ENCODE measurements at places on chromosomes 1 and 21.

GRCh38 chr1:157091668-157092273 lies 7.8 kb downstream of the ETV3L start:
- DNase-seq, result no peak

DNA sequence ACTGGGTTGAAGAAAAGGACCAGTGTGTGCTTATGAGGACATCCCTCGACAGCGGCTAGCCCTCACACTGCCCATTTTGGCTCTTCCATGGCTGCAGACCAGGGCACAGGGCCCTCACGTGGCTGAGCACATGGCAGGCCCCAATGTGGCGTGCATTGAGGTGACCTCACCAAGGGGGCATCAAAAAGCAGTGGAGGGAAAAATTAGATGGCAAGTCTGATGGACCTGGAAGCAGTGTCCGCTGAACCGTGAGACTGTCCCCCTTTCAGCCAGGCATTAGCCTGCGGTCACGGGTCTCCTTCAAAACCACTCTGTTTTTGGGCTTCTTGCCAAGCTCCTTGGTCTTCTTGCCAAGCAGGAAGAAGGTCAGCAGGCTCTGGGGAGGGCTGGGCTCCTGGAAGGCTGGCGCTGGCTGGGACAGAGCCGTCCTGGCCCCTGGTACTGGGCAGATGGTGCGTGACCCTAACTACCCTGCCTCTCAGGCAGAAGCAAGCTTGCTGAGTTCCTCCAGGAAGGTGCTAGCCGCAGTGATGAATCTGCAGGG lies 30.8 kb downstream of the TRIM67 start:
- no peak for DNase-seq

DNA sequence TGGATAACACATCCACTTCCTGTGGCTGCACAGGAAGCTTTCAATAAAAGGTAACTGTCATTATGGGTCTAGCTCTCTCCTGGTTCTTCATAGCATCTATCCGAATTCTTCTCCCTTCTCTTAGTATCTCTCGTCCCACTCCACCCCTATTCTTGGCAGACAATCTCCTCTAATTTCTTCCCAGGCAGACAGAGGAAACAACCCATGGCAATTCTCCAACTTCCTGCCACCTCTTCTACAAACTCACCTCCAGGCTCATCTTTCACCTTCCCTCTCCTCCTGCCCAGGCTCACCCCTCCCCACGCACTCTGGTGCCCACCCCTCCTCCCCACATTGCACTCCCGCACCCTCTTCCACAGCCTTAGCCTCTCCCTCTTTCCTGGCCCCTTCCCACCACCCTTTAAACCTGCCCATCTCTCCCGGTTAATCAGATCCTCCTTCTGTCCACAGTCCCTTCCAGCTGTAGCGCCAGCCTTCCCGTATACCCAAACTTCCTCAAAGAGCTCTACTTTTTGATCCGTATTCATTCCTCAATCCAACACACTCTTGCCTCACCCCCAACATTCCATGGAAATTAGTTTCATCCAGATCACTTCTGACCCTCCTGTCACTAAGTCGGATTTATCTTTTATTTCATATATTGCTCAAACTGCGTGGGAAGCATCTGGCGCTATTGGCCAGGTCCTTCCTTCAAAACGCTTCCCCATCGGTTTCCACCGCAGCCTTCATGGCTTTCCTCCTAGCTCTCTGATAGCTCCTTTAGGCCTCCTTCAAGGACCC lies 25.9 kb downstream of the SHISA4 start:
- no peak for DNase-seq

DNA sequence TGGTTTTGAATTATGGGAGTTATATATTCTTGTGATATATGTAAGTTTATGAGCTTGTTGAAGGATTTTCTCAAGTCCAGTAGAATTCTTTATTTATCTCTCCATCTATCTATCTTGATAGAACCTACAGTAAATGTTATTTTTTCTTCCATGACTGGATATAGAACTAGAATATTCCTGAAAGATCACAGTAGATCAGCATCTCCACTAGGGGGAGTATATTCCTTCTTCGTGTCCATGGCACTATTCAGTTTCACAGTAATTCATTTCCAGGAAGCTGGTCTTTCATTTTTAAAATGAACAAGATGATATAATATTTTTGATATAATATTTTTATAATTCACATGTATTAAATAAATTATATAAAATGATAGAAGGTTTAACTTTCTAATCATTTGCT lies 18.8 kb downstream of the TMPRSS15 start:
- no peak for DNase-seq

DNA sequence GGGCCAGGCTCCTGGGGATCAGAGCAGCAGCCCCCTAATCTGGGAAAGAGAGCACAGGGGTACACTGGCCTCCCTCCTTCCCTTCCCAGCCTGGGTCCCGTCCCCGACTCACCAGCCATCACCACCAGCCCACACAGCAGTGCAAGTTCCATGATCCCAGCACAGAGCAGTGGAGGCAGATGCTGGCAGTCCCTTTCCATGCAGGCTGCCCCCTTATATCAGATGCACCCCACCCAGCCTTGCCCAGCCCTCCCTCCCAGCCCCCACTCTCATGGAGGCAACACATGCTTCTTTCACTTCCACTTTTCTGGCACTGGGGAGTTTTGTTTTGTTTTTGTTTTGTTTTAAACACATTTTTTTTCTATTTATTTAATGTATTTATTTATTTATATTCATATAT lies at the start of gene PLA2G2D:
Gene PLA2G2D (minus strand): TSS at position 190 of the 400 bp plus-strand sequence. CDS start 38 bp downstream, at position 152.
- DNase-seq, result no peak

- peak; percentile 47 for DNase-seq
Measured at GRCh38 chr1:53278298-53278725, 40.0 kb upstream of the MAGOH start.

- DNase-seq, result no peak
Measured at GRCh38 chr1:7117399-7118281, 332.4 kb downstream of the CAMTA1 start.

GRCh38 chr21:16572032-16572431 lies 842.2 kb downstream of the USP25 start:
- no peak for DNase-seq

DNA sequence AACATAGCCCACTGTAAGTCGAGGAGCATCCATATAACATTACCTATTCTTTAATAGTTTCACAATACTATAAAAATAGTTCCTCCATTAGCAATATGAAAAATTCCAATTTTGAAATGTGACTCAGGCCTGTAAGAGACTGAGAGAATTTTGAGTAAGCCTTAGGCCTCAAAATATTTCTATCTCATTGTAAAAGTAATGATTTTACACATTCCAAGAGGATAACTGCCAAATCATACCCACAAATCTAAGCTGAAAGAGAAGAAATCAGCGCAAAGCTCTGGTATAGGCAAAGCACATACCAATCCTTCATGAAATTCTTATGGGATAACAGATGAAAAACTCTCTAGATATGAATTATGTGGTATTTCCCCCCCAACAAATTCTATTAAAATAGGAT lies 144.1 kb downstream of the CDC42BPA start:
- DNase-seq, result no peak

- no peak for DNase-seq
Measured at GRCh38 chr1:59597420-59598119, 217.2 kb upstream of the HOOK1 start.

DNA sequence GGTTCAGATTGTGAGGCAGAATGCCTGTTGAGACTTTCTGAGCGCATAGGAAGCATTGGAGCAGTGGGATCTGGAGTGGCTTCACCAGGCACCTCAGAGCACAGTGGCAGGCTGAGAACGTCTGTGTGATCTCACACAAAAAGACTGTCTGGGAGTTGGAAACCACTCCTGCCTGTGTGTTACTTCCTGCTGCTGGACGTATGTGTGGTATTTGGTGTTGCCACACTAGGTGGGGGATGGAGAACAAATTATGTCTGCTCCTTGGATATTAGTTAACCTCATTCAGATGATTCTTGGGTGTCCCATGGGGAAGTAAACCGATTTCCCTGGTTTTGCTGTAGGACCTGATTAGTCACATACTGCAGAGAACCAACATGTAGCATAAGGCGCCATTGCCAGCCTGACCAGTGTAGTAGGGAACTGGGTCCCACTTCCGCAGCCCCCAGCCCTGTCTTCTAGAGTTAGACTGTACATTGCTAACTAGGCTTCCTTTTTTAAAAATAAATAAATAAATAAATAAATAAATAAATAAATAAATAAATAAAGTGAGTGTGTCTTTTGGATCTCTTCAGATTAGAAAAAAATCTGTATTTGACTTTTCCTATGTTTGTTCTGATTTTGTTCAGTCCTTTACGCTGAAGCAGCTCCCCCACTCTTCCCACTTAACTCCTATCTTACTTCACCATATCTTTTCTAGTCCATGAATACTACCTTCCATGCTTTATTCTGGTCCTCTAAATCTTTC lies 26.9 kb downstream of the UCK2 start:
- DNase-seq, result no peak

Measured in T-helper 17 cell (primary cell).